ENCODE measurements at places on chromosomes 6 and 20.

- no peak for DNase-seq
Measured at GRCh38 chr20:24148372-24148771, 159.8 kb upstream of the GGTLC1 start.

DNA sequence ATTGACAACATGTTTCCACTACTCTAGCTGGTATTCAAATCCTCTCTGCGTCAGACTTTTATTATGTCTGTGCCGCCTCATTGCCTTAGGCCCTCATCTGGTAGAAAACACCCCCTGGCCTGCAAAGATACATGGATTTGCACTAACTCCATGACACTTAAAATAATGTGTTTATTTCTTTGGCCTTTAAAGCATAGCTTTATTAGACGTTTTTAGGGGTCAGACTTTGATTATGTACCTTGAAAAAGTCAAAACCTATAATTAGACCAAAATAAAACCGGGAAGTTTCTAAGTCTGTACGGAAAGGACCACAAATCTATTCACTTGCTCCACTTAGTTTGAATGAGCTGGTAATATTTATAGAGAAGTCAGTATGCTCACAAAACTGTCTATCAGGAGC is 357.9 kb upstream of the NOX3 start:
- DNase-seq, result no peak

- no peak for DNase-seq
Measured at GRCh38 chr20:24778585-24779031, 170.5 kb upstream of the CST7 start.

GRCh38 chr6:162005372-162005771 is 722.2 kb downstream of the PRKN start:
- DNase-seq, result no peak

DNA sequence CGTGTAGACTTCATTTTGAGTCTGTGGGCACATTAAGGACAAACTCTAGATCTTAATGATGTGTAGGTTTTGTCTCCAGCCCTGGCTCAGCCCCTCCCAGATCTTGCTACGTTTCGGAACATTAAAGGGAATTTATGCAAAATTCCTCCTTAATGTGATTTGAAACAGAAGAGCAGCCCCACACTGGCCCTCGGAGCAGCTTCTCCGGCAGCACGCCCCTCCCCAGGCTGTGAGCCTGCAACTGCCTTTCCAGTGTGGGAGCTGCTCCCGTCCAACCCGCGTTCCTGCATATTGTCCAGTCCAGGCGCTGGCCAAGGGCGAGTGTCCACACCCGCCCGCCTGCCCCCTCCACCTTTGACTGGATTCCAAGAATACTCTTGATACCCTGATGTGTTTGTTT is 257.2 kb downstream of the TAF4 start:
- DNase-seq, result no peak

DNA sequence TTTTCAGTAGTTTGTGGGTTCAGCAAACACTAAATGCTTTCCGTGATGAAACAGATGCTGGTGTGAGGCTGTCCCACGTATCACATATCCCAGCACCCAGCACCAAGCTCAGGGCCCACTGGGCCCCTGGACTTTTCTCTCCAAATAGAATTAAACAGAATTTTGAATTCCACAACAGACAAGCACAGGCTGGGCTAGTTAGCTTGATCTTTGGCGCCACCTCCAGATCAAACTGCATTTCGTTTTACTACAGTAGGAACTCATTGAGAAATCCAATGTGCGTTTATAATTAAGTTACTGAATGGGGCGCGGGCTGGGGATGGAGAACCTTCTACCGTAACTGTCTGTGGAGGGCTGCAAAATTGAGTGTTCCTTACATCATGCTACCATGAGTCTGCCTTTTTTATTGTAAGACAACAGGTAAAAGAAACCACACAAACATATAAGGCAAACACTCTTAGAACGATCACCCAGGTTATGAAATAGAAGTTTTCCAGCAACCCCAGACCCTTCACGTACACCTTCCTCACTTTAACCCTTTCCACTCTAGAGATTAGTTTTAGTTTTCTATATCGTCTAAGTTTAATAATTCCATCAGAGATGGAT is 107.8 kb downstream of the ZFP64 start:
- no peak for DNase-seq

GRCh38 chr6:56318851-56319250 is 71.5 kb upstream of the COL21A1 start:
- no peak for DNase-seq

DNA sequence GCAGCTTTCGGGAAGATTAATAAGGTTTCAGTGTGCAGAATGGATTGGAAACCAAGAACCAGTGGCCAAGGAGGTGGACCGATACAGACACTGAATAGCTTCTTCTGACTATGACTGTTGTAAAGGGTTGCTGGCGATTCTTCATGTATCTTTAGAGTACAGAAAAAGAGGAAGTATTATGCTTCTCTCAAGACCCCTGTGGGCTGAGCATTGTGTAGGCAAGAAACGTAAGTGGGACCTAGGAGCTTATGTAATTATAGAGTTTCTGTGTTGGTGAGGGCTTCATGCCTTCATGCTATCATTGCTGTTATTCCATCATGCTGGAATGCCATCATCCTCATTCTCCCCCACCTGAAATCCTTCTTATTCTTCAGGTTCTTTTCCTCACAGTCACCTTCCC is 105.4 kb upstream of the AKIRIN2 start:
- no peak for DNase-seq

DNA sequence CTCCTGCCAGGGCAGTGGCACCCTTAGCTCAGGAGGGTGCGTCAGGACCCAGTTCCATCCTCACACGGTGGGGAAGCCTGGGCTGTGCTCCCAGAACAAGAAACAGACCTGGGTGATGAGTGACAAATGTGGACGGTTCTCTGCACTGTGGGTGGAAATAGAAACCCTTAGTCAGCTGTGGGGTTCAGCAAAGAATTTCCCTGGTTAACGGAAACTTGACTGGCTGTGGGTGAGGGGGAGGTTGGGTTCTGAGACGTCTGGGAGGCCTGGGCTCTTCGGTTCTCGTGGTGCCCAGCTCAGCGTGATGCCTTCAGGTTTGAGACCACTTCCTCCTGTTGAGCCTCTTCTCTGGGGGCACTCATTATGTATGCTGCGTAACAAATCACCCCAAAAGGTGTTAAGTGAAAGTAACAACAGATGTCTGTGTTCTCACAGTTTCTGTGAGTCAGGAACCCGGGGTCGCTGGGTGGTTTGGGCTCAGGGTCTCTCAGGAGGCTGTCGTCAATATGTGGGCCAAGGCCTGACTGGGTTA is 53.1 kb upstream of the FAM83D start:
- DNase-seq, result peak; percentile 60

- no peak for DNase-seq
Measured at GRCh38 chr6:139977887-139978332, 603.5 kb upstream of the CITED2 start.

DNA sequence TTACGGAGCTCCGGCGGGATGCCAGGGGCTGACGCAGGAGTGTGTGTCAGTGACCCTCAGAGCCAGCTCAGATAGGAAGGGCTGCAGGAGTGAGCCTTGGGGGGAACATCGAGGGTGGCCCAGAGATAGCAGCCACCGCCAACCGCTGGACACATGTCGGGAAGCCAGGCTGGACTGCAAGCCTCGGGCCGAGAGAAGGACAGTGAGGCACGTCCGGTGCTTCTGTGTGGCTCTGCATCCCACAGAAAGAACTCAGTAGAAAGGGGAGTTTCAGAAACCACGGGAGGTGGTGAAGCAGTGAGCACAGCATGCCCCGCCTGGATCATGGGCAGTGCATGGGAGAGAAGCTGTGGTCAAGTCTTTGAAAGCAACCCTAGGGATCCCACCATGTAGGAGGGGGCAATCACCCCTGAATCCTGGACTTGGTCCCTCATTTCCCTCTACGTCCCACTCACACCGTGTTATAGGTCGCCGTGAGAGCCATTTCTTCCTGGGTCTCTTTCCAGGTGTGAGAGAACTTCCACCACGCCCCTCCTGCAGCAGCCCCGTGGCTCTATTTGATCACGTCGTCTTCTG is 383.7 kb upstream of the CDH4 start:
- no peak for DNase-seq

DNA sequence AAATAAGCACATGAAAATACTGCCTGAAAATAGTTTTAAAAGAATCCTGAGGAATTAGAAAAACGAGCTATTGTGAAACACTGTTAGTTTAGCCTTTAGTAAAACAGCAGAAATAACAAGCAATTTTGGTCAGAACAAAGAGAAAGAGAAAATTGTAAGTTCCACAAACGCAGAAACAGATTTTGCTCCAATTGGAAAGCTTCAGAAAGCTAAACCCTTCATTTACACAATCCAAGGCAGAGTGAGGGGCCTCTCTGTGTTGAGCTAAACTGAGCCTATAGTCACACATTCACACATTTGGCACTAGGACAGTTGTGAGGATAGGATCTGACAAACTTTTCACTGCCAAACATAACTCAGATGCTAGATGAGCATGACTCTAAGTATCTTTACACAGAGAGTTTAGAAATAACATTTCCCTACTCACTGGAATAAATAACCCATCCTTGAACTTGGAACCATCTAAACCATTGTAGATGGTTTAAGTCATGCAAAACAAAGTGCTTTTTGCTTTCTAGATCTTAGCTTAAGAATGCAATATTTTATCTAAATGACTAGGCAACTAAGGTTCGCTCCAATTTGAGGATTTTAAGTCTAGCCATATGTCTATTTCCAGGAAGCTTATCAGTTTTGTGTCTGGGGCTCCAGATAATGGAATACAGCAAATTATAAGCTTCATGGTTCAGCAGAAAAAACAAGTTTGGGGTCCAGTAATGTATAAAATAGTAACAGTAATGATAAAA is 122.6 kb downstream of the SGK1 start:
- no peak for DNase-seq

- no peak for DNase-seq
Measured at GRCh38 chr6:111113336-111114086, 26.2 kb downstream of the SLC16A10 start.

GRCh38 chr6:89134723-89135122 is 11.1 kb upstream of the PM20D2 start:
- no peak for DNase-seq

DNA sequence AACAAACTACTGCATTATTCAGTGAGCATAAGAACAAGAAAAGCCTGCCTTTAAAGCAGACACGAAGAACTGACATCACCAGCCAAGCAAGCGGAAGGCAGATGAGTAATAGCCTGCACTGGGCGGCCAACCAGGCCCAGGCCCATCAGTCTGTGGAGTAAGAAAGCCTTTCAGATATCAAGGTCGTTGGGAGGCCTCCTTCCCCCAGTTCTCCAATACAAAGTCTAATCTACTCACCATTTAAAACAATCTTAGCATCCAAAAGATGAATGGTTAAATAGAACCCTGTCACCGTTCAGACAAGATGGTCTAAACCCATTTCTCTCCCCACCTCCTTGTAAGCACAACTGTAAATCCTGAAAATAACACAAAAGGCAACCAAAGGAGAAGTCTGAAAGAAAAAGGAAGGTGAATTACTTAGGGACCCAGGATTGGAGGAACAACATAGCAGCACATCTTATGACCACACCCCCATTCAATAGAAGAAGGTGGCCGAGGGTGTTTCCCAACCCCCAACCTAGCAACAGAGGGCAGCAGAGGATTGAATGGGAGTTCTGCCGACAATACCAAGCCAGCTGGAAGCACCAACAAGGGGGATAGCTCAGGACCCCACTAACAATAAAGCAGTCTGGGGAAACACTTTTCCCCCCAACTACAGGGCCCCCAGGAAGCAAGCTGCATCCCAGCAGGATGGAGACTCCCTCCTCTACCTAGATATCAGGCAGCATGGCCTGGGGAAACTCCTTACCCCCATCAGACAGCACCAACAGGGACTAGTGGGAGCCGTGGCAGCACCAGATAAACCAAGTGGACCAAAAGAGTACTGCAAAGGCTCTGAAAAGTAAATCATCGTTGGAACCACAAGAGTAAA is 67.9 kb downstream of the ZHX3 start:
- DNase-seq, result no peak

GRCh38 chr20:37484331-37484730 is 36.7 kb upstream of the NNAT start:
- no peak for DNase-seq

- DNase-seq, result no peak
Measured at GRCh38 chr20:49796600-49797343, 15.9 kb upstream of the SLC9A8 start.

GRCh38 chr6:151229401-151230276 is 10.1 kb upstream of the AKAP12 start:
- DNase-seq, result no peak

DNA sequence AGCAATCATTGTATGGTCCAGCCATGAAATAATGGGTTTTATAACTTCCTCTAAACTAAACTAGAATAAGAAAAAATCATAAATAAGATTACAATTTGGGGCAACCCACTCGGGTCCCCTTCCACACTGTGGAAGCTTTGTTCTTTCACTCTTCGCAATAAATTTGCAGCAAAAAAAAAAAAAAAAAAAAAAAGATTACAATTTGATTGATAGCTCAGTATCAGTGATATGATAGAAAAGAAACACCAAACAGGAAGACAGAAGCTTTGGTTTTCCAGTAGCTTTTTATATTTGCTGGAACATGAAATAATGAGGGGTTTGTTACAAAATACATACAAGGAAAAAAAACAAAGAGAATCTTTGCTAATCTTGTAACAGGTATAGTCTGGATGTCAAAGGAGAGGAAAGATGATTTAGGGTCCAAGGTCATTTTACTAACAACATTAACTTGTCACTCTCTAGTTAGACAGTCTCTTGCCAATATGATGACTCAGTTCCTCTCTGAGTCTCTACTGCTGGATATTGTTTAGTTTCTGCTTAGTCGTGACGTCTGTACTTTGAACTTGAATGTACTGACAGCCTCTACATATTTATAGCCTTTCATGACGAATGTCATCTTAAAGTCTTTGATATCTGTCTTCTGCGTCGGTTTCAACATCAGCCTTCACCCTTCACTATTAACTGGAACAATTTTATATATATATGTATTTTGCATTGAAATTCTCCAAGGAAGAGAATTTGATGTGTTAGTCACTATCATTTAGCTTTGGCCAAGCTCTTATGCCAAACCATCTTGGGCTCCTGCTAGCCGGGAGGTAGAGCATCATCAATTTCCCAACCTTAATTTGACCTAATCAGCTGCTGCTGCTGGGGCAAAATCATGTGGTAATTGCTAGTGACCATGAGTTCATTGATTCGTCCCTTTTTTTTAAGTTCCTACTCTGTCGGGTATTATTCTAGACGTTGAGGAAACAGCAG is 213.1 kb upstream of the STXBP5 start:
- no peak for DNase-seq

GRCh38 chr6:32840604-32841246 is 2.2 kb upstream of the TAP2 start:
- DNase-seq, result no peak

DNA sequence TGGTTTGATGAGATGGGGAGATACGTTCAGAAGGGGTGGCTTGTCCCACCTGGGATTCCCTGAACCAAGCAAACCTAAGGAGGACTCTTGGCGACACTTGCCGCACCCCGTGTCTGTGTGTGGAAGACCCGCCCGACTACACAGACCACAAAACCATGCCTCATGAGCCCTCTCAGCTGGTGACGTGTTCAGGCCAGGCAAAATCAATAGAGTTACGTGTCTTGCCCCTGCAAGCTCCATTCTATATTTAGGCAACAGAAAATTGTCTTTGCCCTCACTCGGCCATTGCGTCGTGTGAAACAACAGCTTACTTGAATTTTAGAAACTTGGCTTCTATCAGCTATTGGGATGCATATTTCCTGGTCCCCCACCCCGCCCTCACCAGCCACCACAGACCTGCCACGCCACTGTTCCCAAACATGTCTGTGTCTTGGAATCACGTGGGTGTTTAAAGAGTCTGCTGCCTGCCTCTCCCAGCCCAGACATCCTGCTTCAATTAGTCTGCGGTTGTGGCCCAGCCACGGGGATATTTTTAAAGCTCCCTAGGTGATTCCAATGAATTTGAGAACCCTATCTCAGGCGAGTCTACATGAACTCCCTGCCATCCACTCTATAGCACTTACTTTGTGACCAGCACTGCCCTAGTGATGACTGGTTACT is 279.2 kb upstream of the EXOC2 start:
- DNase-seq, result no peak

GRCh38 chr6:116386581-116387299 is 16.0 kb downstream of the DSE start:
- DNase-seq, result no peak
